Stimulated activated CD8-positive, alpha-beta memory T cell treated with anti-CD3 and anti-CD28 coated beads, Interleukin-15, amount 100 ng/mL, for 48 hours (primary cell): ENCODE measurements at places on chromosomes 7 and 10.

- no peak for DNase-seq
Measured at GRCh38 chr10:78140066-78140630, 106.5 kb downstream of the RPS24 start.

GRCh38 chr7:114539575-114539974 lies 125.0 kb downstream of the FOXP2 start:
- DNase-seq = no peak

- DNase-seq = no peak
Measured at GRCh38 chr10:131134651-131135050, 176.9 kb downstream of the TCERG1L start.

- no peak for DNase-seq
Measured at GRCh38 chr7:99340659-99341058, 15.0 kb downstream of the ARPC1A start.

- DNase-seq = no peak
Measured at GRCh38 chr7:106060394-106060920, 51.7 kb downstream of the SYPL1 start.

GRCh38 chr7:128059143-128059988 lies 28.1 kb upstream of the LRRC4 start:
- no peak for DNase-seq

GRCh38 chr7:16880554-16880953 lies 1.2 kb downstream of the AGR3 start:
- no peak for DNase-seq

GRCh38 chr10:122632576-122632975 lies 67.1 kb downstream of the C10orf120 start:
- DNase-seq = no peak

DNA sequence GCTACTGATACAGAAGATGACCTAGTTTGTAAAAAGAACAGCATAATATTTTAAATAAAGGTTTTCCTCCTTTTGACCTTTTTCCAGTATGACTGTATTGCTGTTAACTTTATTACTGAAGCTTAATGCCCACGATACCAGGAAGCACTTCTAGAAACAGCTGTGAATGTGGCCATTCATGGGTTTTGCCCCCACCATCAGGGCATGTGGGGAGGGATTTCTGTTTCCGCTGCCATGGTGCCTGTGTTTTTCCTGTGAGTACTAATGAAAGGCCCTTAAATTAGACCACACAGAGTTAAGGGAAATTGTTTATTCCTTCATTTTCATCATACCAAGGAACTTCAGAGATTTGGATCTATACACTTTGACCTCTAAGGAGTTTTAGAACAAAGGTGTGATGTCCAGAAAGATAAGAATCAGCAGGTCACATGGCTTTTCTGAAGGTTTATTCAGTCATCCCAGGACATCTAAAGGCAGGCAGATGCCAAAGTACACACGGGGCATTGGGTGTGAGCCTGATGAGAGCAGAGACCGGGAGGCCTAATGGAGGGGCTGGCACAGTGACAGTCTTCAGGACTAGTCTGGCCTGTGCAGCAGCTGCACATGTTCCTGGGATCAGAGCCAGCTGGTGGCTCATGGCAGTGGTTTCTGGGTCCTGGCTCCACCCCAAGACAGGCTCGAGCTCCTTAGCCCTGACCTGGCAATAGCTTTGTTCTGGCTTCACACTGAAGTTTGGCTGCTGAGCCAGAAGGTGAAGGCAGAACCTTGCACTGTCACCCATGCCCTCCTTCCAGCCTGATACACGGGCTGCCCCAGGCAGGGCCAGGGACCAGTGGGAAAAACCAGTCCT lies 190.9 kb downstream of the REEP3 start:
- DNase-seq = no peak

- no peak for DNase-seq
Measured at GRCh38 chr10:107616031-107616430, 451.5 kb upstream of the SORCS1 start.

- no peak for DNase-seq
Measured at GRCh38 chr7:85634951-85635350, 448.1 kb upstream of the SEMA3D start.

- DNase-seq = no peak
Measured at GRCh38 chr10:34216348-34216945, 598.6 kb downstream of the PARD3 start.

GRCh38 chr10:43943818-43944360 lies 295.2 kb upstream of the ZNF32 start:
- no peak for DNase-seq

- DNase-seq = no peak
Measured at GRCh38 chr7:2441430-2442058, 34.7 kb downstream of the GRIFIN start.

DNA sequence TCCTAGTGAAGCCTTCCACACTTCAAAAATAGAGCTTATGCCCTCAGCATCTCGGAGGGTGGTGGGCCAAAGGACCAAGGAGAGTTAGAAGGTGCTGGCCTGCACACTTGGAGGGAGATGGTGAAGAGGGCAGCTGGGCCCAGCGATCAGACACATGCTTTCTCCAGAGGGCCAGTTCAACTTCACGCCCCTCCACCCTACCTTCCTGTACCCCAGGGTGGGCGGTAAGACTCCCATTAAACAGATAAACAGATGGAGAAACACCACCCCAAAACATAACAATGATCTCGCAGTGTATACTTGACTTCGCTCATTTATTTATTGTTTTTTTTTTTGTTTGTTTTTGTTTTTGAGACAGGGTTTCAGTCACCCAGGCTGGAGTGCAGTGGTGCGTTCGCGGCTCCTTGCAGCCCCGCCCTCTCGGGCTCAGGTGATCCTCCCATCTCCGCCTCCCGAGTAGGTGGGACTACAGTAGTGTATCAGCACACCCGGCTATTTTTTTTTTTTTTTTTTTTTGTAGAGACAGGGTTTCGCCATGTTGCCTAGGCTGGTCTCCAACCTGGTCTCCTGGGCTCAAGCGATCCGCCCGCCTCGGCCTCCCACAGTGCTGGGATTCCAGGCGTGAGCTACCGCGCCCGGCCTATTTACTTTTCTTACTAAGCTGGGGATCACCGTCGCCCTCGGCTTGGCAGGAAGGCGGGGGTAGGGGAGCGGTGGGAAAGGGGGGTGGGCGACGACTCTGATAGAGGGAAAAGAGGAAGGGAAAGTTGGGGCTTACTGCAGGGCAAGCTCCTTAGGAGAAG lies 1.8 kb downstream of the C10orf95 start:
- peak; percentile 76 for DNase-seq

DNA sequence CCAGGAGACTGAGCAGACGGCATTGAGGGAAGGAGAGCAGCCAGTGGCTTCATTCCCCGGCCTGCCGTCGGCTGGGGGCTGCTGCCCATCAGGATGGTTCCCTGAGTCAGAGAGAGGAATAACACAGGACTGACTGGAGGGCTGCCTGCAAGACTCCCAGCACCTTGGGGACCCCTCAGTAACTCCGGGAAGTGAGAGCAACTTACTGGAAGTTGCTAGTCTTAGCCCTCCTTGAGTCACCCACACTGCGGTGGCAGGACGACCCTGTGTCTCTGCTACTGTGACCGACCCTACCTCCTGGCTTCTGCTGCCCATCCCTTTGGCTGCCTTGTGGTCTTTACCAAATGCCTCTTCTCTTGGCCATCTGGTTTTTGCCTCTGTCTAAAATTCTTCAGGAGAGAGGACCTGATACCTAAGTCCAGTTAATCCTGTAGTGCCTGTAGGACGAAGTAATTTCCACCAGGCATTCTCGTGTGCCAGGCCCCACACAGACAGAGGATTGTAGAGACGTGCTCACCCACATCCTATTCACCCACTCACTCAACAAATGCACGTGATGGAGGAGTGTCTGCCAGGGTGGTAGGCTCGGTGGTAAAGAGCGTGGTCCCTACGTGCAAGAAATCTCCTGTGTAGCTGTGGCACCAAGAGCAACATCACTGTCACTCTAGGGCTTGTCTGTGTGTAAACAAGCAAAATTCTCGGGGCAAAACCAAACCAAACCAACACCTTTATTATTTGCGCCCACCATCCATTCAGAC lies 156.5 kb downstream of the PRKCQ start:
- no peak for DNase-seq

DNA sequence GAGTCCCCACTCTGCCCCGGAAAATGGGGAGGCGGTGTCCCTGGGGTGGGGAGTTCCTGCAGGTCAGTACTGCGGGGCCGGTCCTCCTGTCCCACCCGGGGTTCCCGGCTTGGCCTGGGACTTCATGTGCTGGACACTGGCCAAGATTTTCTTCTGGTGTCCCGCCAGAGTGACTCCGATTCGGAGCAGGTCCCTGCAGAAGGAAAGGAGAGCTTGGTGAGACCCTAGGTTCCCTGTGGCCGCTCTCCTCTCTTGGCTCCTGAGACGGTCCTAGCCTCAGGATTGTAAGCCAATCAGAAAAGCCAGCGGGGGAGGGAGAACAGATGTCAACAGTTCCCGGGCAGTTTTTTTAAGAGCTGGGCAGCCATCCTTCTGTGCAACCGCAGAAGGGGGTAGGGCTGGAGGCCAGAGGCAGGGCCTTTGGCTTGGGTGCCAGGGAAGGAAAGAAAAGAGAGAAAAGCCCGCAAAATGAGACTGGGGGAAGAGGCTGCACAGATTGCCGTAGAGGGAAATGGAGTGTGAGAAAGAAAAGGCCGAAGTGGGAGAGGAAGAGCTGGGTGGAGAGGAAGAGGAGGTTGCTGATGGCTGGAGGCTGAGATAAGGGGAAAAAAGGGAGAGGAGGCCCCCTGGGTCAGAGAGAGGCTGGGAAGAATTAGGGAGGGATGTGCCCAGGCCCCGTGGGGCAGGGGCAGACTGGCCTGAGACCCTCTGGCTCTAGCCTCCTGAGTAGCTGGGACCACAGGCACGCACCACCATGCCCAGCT lies 23.7 kb downstream of the EPHB4 start:
- DNase-seq = no peak

DNA sequence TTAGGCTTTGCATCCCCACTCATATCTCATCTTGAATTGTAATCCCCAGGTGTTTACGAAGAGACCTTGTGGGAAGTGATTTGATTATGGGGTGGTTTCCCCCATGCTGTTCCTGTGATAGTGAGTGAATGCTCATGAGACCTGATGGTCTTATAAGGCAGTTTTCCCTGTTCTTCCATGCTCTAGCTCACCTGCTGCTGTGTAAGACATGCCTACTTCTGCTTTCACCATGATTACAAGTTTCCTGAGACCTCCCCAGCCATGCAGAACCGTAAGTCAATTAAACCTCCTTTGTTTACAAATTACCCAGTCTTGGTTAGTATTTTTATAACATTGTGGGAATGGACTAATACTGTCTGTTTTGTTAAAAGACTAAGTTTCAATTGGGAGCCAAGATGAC lies 35.3 kb upstream of the ZNF92 start:
- no peak for DNase-seq

DNA sequence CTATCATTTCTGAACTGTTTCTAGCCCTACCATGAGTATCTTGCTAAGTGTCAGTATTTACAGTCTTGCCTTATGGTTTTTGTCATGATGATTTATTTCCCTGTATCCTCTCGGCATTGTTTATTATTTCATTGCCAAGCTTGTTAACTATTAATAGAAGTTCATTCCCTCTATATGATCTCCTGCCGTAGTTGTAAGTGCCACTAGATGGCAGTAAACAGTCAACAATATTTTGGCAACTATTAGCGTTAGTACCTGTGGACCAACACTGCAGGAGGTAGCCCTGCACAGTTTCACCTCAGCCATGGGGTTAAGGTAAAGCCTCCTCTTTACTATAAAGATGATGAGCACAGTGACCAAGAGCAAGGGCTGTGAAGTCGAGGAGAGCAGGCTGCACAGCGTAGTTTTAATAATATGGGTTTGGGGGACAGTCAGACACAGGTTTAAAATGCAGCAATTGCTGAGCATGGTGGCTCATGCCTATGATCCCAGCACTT lies 26.1 kb upstream of the CCNJ start:
- no peak for DNase-seq

- DNase-seq = no peak
Measured at GRCh38 chr7:31307972-31308371, 32.6 kb downstream of the NEUROD6 start.

GRCh38 chr7:3214090-3214413 lies 87.0 kb upstream of the SDK1 start:
- no peak for DNase-seq

DNA sequence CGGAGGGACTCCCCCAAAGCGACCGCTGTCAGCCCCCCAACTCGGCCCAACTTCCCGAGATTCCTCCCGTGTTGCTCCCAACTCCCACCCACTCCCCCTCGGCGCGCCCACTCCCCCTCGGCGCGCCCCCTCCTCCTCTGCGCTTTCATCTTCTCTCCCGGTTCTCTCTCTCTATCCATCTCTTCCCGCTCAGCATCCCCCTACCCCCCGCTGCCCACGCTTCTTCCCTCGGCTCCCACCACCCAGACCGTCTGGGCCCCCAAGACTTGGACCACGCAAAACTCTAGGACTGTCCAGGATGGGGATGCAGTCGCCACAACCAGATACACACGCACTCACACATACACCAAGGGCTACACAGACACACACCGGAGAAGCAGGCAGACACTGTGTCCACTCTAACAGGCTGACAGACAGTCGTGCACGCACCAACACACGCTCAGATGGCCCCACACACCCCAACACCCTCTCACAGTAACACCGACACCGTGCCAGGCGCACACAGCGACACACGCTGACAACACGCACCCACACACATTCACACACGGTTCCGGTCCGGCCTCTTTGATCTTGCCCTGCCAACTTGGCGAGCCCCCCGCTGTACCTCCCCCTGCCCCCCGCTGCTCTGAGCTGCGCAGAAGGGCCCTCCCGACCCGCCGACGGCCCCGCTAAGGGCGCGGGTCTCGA lies 1.1 kb downstream of the GRID1 start:
- no peak for DNase-seq

- no peak for DNase-seq
Measured at GRCh38 chr10:120719333-120719732, 131.8 kb upstream of the WDR11 start.

GRCh38 chr7:100040575-100040974 lies 9.0 kb upstream of the ZSCAN21 start:
- DNase-seq = no peak

DNA sequence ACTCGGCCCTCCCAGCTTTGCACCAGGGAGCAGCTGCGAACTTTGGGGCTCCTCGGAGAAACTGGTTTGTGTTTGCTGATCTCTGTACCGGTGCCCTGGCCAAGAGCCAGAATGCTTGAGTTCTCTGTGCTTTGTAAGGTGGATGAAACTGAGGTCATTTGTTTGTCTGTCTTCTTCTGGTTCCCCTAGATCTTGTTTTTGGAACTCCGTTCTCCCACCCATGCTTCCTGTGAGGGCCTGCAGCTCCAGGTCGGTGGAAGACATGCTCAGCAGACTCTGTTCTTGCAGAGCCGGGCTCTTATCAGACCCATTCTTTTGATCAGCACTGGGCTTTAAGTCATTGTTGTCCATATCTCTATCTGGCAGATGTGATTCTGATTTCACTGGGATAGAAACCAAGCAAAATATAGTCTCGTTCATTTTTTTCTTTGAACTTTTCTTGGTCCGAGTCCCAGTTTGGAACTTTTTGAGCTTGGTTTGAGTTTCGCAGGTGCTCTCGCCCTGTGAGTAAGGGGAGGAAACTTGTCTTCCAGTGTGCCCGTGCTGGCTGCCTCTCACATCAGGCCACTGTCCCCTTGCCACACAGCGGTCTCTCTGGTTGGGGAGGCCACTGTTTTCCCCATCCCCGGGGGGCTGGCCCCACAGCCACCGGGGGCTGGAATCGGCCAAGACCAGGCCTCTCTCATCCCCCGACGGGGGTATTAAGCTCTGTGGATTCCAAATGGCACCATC lies 31.2 kb downstream of the JCAD start:
- DNase-seq = no peak
